ENCODE measurements at places on chromosomes 11 and 22.
A peak's percentile ranks its signal among the peaks of the same experiment; 100 is the strongest.

DNA sequence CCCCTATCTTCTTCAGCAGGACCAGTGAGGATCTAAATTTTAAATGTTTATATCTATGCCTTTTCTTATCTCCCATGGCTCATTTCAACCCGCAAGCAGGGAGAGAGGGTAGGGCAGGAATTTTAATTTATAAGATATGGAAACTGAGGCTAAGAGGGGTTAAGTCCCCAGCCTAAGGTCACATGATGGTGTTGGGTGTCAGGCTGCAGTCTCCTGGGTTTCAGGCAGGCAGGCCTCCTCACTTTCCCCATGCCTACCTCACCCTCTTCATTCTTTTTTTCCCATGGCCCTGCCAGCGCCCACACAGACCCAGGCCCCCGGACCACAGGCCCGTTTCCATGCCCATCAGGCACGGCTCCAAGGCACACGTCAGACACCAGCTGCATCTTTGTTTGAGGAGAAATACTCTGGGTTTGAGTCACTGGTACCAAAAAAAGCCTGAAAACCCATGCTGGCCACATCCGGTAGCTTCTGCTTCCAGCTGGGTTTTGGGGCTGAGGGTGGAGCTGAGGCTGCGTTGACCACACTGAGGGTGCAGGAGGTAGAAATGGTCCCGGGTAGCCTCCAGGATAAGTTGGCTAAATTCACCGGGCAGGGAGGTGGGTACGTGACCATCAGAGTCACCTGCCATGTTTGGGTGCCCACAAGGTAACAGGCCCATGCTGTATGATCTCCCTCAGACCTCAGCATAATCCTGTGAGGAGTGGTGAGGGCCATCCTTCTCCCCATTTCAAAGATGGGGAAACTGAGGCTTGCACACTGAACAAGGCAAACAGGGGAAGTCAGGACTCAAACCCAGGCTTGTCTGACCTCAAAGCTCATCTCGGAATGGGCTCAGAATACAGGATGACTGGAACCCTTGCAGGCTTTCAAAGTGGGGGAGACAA lies 7.5 kb downstream of the CRYBB1 start:
- no peak for DNase-seq

GRCh38 chr22:50292643-50293440 lies 14.6 kb downstream of the PLXNB2 start:
- DNase-seq: no peak

GRCh38 chr11:66904055-66904454 lies 47.2 kb downstream of the LRFN4 start:
- DNase-seq: no peak

DNA sequence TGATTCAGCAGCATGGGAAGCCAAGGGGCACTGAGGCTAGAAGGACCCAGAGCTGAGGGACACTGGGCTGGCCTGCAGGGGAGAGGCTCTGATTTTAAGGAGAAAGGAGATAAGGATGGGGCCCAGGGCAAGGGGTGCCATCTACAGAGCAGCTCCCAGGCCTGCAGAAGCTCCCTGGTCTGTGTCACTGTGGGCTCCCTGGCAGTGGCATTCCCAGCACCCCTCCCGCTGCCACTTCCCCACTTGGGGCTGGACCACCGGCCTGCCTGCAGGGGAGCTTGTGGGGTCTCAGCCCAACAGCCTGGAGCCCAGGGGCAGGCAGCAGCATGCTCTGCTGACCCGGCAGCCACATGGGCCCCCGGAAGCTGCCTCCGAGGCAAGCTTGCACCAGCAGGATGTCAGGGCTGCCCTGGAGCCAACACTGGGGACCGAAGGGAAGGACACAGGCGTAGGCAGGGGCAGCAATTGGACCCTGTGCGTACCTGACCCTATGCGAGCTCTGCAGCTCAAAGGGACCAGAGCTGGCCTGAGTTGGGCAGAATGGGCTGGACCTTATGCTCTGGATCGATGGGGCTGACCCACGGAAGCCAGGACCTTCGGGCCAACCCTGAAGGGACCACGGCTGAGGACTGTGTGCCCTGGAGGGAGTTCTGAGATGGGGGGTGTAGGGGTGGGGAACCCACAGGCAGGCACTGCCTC lies 35.4 kb upstream of the WNT7B start:
- DNase-seq: no peak

DNA sequence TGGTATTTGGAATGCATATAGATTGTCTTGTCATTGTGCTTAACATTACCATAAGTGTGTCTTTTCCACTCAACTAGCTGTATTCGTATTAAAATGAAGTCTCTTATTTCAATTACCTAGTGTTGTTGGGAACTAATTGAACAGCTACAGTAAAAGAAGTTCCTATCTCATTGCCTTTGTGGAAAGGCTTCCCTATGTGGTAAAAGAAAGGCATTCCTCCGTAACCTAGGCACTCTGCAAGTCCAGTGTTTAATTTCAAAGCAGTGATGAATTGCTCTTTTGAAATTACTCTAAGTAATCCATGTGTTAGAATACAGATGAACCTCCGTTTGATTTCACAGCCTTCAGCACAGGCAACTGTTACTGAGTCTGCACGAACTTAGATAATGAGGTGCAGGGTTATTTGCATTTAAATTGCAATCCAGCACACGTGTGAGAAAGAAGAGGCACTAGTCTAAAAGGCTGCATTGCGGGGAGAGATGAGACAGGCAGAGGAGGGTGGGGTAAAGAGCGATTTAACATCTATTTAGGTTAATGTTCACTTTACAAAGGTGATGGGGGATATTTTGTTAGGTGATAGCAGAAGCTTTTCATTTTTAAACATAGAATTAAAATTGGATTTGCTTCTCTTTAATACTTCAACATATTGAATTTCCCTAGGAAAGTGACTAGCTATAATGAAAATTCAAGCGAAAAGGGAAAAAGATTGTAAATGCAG lies 25.0 kb upstream of the CRTAM start:
- DNase-seq: no peak

GRCh38 chr11:8784954-8785353 lies 102.4 kb downstream of the RPL27A start:
- DNase-seq: no peak

GRCh38 chr11:57311109-57311936 lies 13.4 kb downstream of the TNKS1BP1 start:
- peak; percentile 54 for DNase-seq

- no peak for DNase-seq
Measured at GRCh38 chr22:42080287-42080686, 787 bp downstream of the SMDT1 start.

GRCh38 chr11:63888170-63889086 lies 28.5 kb downstream of the RCOR2 start:
- DNase-seq: peak; percentile 56

DNA sequence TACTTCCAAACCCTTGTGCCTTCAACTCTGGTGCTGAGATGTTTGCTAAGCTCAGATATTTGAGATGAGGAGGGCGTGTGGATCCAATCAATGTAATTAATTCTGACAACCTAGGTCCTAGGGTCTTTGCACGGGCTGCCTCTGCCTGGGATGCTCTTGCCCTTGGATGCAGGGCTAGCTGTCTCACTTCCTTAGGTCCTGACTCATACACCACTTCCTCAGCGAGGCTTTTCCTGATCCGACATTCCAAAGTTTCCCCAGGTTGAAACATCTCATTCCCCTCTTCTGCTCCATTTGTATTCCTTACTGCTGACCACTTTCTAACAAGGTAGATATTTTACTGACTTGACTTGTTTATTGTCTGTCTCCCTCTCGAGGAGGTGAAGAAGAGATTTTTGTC lies 43.0 kb upstream of the NTM start:
- no peak for DNase-seq

DNA sequence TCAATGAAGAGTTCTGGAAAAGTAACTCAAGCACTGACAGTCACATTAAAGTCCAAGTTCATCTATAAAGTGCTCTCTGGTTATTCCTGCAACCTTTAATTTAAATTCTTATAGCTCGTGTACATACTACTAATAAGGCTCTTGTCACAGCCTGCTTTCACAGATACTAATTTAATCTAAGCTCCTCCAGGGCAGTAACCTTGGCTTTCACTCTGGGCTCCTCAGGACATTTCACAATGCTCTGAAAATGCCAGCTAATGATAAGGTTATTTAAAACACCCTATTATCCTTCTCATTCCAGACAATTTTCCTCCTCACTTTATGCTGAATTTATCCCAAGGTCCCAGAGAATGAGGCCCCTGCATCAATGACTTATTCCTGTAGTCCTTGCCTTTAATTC lies 242.7 kb upstream of the CCDC90B start:
- no peak for DNase-seq

- DNase-seq: no peak
Measured at GRCh38 chr11:503179-503981, 3.7 kb downstream of the RNH1 start.

GRCh38 chr11:60221692-60222091 lies 21.2 kb downstream of the MS4A4E start:
- no peak for DNase-seq

DNA sequence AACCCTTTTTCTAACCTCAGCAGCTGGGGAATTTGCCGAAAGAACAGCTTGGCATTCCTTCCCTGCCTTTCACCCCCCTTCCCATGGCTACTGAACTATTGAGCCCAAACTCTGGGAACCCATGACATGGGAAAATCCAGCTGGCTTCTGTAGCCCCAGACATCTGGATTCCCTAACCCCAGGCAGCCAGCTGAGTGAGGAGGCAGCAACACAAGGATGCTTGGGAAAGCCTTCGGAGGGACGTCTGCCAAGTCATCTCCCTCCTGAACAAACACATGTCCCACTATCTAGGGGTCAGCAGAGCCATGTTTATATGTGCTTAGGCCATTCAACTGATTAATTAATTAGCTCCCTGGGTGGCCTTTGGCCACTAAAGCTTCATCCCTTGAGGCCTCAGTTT lies 21.6 kb downstream of the LRRC55 start:
- no peak for DNase-seq

- DNase-seq: no peak
Measured at GRCh38 chr11:58564231-58564630, 11.4 kb downstream of the LPXN start.

DNA sequence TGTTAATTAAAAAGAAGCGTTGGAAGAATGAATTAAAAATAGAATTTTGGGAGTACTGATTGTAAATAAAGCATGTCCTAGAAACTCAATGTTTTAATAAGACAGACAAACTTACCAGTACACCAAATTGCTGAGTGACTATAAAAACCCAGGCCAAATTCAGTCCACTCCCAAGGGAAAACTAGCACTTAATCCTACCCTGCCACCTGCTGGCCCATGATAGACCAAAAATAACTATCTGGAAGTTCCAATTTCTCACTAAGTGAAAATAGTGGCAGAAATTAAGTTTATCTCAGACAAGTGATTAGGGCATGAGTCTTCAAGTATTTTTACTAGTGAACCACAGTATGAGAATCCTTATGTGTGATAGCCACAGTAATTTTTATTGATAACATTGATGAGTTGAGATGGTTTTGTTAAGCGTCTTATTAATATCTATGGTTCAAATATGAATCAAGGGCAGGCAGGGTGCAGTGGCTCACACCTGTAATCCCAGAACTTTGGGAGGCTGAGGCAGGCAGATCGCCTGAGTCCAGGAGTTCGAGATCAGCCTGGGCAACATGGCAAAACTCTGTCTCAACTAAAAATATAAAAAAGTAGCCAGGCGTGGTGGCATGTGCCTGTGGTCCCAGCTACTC lies 9.8 kb upstream of the DDX10 start:
- DNase-seq: no peak

- DNase-seq: no peak
Measured at GRCh38 chr11:27976262-27976661, 131.7 kb downstream of the KIF18A start.

DNA sequence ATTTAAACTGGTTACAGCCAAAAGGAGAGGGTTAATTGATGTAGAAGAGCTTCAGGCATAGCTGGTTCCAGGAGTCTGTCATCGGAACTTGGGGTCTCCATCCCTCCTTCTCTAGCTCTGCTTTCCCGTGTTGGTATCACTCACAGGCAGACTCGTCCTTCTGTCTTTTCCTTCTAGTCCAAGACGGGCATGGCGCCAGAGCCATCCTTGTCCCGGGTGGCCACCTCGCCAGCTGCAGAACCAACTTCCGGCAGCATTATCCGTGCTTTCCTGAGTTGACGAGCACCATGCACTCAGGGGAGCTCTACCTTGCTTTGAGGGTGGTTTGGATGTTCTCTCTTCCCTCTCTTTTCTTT lies 14.7 kb downstream of the LINC01488 start:
- no peak for DNase-seq

Measured in right kidney (tissue), 9 donors.